ENCODE measurements at places on chromosomes 11 and 22.

DNA sequence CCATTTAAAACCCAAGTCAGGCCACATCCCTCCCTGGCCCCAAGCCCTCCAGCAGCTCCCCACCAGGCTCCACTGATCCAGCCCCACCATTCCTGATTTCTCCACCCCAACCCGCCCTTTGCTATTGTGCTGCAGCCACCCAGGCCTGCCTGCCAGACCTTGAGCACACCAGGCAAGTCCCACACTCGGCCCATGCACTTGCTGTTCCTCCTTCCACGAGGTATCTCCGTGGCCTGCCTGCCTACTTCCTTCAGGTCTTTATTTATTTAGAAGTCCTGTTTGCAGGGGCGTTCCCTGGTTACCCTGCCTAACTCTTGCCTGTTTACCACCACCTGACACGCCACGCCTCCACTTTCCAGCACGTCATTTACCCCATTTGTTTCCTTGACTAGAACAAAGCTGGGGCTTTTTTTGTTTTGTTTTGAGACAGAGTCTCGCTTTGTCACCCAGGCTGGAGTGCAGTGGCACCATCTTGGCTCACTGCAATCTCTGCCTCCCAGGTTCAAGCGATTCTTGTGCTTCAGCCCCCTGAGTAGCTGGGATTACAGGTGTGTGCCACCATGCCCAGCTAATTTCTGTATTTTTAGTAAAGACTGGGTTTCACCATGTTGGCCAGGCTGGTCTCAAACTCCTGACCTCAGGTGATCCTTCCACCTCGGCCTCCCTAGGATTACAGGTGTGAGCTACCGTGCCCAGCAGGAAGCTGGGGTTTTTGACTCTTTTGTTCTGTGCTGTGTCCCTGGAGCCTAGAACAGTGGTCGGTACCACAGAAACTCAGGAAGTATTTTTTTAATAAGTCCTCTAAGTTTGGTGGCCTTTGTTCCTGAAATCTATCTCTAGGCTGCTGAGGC lies 6.7 kb downstream of the CENPM start:
- peak; percentile 34 for DNase-seq

- DNase-seq: no peak
Observed at GRCh38 chr22:40258017-40258416, 80.3 kb downstream of the TNRC6B start.

DNA sequence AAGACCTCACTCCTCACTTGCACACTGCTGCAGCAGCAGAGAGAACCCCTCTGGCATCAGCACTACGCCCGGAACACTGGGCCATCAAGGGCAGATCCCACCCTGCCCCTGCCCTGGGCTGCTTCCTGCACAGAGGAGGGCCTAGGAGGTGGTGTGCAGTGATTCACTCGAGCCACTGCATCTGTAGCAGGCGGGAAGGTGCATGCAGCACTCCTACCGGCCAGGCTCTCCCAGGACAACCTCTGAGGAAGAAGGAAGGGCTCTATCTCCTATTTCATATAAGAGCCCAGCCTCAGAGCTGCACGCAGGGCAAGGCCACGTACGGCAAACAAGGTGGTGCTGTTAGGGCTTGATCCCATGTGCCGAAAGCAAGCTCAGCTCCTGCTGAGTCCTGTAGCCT lies 14.2 kb downstream of the RANGAP1 start:
- no peak for DNase-seq

- no peak for DNase-seq
Observed at GRCh38 chr22:48881326-48881980, 946.2 kb downstream of the BRD1 start.

- DNase-seq: no peak
Observed at GRCh38 chr11:26194881-26195280, 137.0 kb upstream of the ANO3 start.

- no peak for DNase-seq
Observed at GRCh38 chr22:45139693-45140092, 24.0 kb upstream of the NUP50 start.

DNA sequence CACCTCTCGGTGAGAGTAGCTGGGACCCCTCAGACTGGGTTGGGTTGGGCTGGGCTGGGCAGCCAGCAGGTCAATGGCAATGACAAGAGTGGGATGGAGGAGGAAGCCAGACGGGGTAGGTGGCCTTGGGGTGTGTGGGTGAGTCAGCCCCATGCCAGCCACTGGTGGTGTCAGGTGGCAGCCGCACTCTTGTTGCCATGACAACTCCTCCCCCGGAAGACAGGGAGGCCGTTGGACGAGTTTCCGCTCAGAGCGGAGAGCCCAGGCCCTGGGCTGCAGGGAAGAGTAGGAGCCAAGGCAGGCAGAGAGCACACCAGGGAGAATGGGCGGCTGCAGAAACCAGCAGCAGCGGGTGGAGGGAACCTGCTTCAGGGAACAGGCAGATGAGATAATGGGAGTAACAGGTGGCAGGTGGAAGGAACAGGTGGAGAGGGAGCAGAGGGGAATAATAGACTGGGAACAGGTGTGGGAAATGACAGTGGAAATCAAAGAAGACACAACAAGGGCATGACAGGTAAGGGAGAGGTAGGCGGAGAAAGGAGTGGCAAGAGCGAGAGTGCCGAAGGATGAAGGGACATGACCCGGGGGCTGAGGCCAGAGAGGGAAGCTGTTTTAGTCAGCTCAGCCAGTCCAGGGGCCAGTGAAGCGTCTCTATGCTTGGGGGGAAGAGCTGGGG lies 8.7 kb downstream of the SPTBN2 start:
- DNase-seq: peak; percentile 91

Measured in GM23338 (cell line).